ENCODE measurements at places on chromosomes 4 and X. TPM values are rescaled to one million over a fixed set of nuclear protein-coding genes. Genes with fewer than 3 reads are reported as not detected.

DNA sequence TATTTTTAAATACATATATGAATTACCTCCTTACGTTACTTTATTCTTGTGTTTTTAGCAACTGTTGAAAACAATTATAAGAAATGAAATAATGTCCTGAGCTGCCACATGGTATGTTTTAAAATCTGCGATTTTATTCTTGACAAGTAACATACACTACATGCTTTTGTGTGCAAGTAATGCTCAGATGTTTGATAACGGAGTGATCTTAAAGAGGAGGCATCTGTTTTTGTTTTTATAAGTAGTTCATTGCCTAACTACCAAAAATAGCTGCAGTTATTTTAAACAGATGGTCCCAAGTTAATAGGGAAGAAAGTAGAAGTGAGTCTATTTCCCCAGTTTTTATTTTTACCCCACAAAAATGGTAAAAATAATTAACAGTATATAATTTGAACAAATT is 55.2 kb downstream of the GAB1 start:
- DNase-seq, result peak; percentile 89

PDGFC gene
- 90.7 TPM for total RNA-seq

DNA sequence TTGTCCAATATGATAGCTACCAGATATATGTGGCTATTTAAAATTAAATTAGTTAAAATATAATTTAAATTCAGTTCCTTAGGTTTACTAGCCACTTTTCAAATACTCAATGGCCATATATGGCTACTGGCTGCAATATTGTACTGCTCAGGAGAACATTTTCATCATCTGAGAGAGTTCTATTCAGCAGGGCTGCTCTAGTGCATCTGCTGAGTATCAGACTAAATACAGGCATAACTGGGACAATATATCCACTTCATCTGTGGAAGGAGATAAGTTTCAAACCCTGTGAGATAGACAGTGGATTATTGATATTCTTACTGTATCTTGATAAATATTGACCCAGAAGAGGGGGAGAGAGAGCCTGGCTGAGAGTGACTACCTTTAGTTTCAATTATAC is 240.1 kb upstream of the ANKRD50 start:
- no peak for DNase-seq

DNA sequence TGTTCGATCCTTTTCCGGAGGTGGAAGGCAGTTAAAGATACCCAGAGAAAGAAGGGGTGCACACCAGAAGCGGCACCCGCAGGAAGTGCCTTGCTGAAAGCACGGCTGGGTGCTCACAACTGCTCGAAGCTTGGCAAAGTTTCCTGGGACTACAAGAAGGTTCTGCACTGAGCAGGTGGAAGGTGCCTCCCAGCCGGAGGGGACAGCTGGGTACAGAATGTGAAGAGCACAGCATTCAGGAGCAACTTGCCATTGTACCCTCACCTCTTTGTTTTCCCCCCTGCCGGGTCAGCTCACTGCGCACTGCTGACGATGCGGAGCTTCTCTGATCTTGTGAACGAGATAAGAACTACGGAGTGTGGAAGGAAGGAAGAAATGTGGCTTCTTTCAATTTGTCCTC is 289.2 kb downstream of the FBXW7 start:
- no peak for DNase-seq

POLN gene
- 0.72 TPM for total RNA-seq

- peak; percentile 55 for DNase-seq
These were observed 99.9 kb downstream of the NHS start for GRCh38 chrX:17474892-17475291.

RXFP1 gene
- not detected for total RNA-seq

CLDN34 gene
- total RNA-seq, result not detected

GRCh38 chr4:184715526-184715925 is 18.4 kb downstream of the CENPU start:
- peak; percentile 10 for DNase-seq

- no peak for DNase-seq
These were observed 311.8 kb downstream of the HS3ST1 start for GRCh38 chr4:11116940-11117339.

DNA sequence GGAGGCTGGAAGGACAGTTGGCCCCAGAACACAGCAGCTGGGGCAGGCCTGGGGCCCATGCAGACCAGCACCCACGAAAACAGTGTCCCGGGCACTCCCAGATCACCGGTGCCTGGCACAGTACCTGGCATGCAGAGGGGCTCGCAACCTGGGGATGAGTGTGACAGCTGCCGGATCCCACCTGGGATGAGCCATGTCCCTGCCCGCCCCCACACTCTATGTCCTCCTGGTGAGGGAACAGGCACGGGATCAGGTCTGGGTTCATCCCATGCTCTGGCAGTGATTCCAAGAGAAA is 22.8 kb upstream of the PPP2R2C start:
- DNase-seq, result no peak

OPHN1 gene
- total RNA-seq, result 13.1 TPM

DNA sequence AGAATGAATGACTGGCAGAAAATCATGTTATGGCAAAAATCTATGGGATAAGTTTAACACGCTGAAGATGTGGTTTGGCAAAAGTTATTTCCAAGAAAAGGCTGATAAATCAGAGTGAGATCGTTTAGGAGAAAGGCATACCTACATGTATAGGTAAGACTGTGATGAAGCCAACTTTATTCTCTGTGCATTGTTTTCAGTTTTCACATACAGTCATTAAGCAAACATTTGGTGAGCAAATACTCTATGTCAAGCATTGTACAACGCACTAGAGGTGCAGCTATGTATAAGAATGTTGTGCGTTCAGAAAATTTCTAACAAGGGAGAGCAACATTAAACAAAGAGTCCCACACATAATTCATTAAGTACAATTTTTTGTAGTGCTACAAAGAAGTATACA is 121.7 kb downstream of the TEX13A start:
- DNase-seq, result no peak

CCSER1 gene
- not detected for total RNA-seq

- no peak for DNase-seq
These were observed 352.5 kb upstream of the FMR1 start for GRCh38 chrX:147559191-147559590.

DNA sequence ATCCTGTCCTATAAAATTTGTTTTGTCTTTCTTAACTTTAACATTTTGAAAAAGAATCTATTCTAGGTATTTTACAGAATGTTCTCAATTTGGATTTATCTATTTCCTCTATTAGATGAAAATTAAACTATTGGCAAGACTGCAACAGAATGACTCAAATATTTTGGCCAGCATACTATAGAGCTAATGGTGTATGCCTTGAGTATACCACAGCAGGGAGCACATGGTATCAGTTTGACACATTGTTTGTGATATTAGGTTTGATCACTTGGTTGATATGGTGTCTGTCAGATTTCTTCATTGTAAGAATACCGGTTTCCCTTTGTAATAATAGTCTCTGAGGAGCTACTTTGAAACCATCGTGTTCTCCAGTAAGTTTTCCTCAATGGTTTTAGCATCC is 87.8 kb upstream of the NPNT start:
- DNase-seq, result peak; percentile 50

DNA sequence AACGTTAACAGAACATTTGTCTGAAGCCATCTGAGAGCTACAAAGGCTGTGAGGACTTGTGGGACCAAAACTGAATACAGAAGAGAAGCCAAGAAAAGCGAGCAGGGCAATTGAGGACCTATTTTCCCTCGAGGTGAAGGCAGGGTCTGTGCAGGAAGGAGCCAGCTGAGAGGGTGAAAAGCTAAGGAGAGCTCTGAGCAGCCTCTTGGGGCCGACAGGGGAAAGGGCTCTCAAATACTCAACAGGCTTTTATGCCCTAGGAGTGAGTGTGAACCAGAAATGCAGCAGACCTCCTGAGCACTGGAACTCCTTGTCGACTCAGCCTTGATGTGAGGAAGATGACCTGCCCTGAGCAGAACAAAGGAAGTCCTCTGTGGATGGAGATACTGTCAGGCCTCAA is 54.2 kb downstream of the C4orf50 start:
- DNase-seq, result no peak

DNA sequence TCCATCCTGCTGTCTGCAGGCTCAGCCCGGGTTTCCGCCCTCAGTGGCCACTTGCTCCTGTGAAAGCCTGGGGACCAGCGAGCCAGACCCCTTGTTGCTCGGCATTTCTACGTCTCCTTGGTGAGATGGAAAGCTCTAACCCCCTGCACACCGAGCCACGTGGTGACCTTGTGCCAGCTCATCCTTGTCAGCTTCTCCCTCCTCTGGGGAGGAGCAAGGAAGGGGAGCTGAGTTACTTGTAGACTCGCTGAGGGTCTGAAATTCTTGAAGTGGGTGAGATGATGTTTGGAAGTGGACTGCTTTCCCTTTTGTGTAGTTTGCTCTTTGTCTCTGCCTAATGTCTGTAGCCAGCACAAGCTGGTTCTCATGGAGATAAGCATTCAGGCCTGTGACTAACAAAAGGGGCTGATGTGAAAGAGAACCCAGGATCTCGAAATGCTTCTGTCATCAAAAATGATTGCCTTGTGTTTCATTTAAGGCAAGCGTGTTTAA is 29.3 kb downstream of the RGS12 start:
- DNase-seq, result peak; percentile 46

DNA sequence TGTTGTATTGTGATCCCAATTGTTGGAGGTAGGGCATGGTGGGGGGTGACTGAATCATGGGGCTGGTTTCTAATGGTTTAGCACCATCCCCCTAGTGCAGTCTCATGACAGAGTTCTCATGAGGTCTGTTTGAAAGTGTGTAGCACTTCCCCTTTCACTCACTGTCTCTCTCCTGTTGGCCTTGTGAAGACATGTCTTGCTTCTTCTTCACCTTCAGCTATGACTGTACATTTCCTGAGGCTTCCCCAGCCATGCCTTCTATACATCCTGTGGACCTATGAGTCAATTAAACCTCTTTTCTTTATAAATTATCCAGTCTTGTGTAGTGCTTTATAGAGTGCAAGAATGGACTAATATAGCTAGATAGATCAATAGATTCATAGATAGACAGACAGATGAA is 230.0 kb downstream of the MAGEE1 start:
- no peak for DNase-seq

SOD3 gene
- total RNA-seq, result 0.28 TPM

PABPC1L2B gene
- not detected for total RNA-seq

MAGEC1 gene
- total RNA-seq, result not detected

NPY2R gene
- not detected for total RNA-seq

HMGB3 gene
- total RNA-seq, result 23.3 TPM

GRCh38 chr4:173432430-173432829 is 33.5 kb upstream of the SCRG1 start:
- DNase-seq, result no peak

DNA sequence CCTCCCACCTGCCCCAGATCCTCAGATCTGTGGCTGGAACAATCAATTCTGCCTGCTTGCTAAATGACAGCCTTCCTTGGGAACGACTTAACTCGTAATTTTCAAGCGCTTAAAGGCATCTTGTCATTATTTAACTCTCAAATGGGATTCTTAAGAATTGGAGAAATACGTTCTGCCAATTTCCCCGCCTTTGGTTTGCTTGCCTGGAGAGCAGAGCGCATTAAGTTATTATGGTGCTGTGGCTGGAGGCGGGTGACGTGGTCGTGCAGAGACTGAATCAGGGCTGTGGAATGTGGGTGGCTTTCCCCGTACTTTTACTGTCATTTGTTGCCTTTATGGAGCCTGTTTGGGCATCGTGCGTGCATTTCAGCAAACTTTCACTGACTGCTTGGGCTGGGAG is 78.9 kb upstream of the PSAPL1 start:
- peak; percentile 39 for DNase-seq

GRCh38 chrX:68650491-68650890 is 3.0 kb downstream of the STARD8 start:
- peak; percentile 61 for DNase-seq

DNA sequence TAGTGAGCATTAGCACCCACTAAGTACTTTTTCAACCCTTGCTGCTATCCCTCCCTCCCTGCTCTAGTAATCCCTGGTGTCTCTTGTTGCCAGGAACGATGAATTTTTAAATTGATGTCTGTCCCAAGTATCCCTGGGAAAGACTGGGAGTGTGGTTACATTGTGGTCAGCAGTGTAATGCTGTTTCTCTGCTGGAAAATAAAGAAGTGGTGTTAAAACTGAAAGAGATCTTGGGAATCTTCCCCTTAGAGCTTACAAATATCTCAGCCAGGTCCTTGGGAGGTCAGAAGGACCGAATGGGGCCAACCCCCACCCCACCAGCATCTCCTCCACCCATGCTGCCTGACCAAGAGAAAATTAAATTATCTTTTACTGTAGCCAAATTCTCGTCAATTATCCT is 174.5 kb upstream of the MXRA5 start:
- DNase-seq, result peak; percentile 27

DCHS2 gene
- total RNA-seq, result not detected

DNA sequence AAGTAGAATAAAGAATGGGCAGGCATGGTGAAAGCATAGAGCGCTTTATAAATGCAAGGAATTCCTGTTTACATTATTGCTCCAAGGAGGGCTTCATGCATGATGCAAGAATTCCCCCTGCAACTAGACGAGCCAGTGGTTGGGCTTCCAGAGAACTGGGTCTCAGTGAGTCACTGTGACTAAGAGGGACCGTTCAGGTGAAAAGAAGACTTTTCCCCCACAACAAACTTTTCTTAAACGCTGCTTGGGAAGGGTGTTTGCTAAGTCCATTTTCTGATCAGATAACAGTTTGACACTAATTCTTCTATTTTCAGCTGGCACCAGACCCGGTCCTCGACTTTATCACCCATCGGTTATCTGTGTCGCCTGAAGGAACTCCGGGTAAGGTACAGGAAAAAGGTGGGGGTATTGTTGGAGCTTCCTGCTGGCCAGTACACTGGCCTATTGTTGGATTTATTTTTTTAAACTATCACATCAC is 40.1 kb downstream of the LDB2 start:
- peak; percentile 94 for DNase-seq

GRCh38 chrX:106917830-106918500 is 2.2 kb upstream of the CLDN2 start:
- peak; percentile 71 for DNase-seq

NPY5R gene
- total RNA-seq, result not detected

DNA sequence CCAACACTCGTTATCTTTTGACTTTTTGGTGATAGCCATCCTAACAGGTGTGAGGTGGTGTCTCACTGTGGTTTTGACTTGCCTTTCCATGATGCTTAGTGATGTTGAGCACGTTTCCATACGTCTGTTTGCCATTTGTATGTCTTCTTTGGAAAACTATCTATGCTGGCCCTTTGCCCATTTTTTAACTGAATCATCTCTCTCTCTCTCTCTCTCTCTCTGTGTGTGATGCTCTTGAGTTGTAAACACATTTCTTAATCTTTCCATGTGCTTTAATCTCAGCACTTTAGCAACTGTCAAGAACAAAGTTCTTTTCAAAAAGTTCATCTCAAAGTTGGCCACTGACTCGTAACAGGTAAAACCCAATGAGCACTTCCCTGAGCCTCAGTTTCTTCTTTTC is 10.5 kb downstream of the SORBS2 start:
- DNase-seq, result peak; percentile 7

- peak; percentile 88 for DNase-seq
These were observed 35.4 kb downstream of the IGFBP7 start for GRCh38 chr4:57074744-57075143.

BMPR1B gene
- 0.90 TPM for total RNA-seq

TXLNG gene
- total RNA-seq, result 7.0 TPM
